ENCODE measurements at places on chromosomes 2 and 18.

DNA sequence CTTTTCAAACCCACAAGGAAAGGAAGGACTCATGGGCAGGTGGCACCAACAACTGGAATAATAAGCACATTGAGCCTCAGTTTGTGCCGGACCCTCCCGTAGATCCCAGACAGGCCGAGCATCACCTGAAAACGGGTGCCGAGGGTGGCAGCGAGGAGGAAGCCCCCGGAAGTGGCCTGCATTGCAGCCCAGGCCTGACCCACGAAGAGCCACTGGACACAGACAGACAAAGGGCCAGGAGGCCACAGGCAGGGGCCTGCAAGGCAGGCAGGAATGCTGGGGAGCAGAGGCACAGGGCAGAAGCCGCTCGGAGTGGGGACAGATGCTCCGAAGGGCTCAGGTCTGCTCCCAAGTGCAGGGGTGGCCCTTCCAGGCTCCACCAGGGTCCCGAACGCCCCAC lies 31.7 kb downstream of the MTERF4 start:
- no peak for DNase-seq

DNA sequence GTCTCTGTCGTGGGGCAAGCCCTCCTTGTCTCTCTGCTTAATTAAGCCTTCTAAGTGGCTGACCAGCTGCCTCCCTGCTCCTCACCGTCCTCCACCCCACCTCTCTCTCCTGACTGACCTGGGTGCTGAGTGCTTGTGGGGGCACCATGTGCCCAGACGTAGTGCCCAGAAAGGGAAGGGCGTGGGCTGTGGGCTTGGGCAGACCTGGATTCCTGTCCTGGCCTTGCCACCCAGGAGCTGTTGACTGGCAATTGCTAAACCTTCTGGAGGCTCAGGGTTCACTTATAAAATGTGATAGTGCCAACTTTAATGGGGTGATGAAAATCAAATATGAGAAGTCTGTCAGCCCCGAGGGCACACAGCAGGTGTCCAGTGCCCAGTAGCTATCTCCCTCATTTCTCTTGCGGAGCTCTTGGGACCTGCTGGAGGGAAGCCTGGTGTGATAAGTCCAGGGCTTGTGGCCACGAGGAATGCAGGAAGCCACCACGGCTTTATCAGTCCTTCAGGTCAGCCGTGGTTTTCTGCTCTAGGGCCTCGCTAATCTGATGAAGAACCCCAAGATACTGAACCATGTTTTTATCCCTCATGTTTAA lies 22.0 kb upstream of the INHBB start:
- no peak for DNase-seq

GRCh38 chr2:196606516-196606915 lies 33.0 kb upstream of the CCDC150 start:
- no peak for DNase-seq

GRCh38 chr18:42445359-42445758 lies 490.3 kb downstream of the PIK3C3 start:
- no peak for DNase-seq

GRCh38 chr2:68742626-68743415 lies 8.2 kb downstream of the ARHGAP25 start:
- DNase-seq = no peak

GRCh38 chr2:234964631-234965461 lies 13.0 kb downstream of the SH3BP4 start:
- DNase-seq = peak; percentile 54

GRCh38 chr18:26956863-26957262 lies 91.4 kb upstream of the AQP4 start:
- DNase-seq = no peak

- DNase-seq = peak; percentile 95
These were observed 37.0 kb upstream of the PKDCC start for GRCh38 chr2:42010743-42011298.

GRCh38 chr2:143347901-143348414 lies 218.7 kb downstream of the ARHGAP15 start:
- no peak for DNase-seq

DNA sequence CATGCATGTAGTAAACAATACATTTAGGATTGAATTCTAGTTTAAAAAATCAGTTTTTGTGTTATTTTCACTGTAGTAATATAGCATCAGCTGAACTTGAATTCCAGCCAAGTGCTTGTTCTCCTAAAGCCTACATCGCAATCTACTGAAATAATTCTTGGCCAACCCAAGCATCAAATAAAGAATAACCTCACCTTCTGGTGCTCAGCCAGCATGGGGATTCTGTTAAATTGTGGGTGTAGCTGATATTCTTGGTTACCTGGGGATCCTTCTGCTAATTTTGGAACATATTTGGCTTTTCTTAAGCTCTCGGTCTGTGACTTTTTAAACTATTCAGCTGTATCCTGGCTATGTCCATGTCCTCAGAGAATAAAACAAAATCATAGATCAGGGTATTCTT lies 248.8 kb downstream of the NRXN1 start:
- DNase-seq = peak; percentile 8

- DNase-seq = no peak
These were observed 33.3 kb downstream of the RAB31 start for GRCh38 chr18:9741406-9741792.

DNA sequence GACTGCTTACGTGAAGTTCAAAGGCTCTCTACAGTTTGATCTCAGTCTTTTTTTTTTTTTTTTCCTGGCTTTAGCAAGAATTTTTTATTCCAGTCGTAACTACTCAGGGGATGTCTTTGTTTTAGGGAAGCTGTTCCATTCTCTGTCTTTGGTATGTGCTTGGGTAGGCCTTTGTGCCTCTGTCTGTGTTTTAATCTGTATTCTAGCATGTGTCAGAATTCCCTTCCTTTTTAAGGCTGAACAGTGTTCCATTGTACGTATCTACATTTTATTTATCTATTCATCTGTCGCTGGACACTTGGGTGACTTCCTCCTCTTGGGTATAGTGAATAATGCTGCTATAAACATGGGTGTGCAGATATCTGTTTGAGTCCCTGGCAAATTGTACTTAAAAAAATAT lies 42.6 kb downstream of the MYO1B start:
- DNase-seq = no peak

DNA sequence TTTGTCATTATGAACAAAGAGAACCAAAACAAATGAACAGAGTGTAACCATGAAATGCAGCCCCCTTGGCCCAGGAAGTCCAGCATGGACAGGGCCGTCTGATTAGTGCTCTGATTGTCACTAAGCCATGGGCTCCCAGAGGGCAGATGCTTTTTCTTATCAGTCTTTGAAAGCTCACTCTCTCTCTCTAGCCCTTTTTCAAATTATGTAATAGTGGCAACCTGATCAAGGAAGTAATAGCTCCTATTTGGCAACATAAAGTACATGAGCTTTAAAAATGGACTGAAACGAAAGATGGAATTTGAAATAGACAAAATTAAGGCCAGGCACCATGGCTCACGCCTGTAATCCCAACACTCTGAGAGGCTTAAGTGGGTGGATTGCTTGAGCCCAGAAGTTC lies 32.4 kb upstream of the EPG5 start:
- DNase-seq = no peak

DNA sequence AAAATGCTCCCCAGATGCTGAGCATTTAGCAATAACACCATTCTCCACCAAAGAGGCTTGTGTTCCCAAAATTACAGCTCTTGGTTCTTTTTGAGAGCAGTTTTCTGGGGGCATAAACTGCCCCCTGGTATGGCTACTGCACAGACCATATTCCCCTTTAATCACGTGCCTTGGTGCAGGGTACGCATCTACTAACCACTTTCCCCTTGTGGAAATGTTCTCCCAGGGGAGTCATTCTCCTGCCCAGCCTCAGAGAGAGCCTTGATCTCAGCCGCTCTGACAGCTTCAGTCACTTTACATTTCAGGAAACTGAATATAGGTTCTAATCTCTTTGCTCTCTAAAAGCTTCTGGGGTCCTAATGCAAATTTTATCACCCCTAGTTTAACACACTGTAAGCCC lies 44.7 kb upstream of the EML6 start:
- no peak for DNase-seq

GRCh38 chr2:237964194-237964577 lies 2.6 kb upstream of the UBE2F start:
- no peak for DNase-seq

GRCh38 chr2:241762933-241763369 lies 13.7 kb upstream of the GAL3ST2 start:
- DNase-seq = no peak

GRCh38 chr2:16149349-16150243 lies 209.2 kb downstream of the MYCN start:
- DNase-seq = no peak

DNA sequence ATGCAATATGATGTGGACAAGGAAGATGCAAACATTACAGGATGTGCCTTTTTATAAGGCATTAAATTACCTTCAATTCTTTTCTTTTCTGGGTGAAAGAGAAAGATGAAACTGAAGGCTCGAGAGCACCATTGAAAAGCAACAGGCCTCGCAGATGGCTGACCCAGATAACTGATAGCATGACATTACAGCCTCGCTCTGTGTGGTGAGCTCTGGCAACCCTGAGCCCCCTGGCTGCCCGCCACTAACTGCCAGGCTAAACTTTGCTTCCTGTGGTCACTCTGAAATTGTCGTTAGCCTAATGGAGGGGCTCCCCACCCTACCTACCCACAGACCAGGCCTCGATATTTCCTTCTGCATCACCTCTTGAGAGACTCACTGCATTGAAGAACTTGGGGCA lies 516.8 kb upstream of the FANCL start:
- no peak for DNase-seq

DNA sequence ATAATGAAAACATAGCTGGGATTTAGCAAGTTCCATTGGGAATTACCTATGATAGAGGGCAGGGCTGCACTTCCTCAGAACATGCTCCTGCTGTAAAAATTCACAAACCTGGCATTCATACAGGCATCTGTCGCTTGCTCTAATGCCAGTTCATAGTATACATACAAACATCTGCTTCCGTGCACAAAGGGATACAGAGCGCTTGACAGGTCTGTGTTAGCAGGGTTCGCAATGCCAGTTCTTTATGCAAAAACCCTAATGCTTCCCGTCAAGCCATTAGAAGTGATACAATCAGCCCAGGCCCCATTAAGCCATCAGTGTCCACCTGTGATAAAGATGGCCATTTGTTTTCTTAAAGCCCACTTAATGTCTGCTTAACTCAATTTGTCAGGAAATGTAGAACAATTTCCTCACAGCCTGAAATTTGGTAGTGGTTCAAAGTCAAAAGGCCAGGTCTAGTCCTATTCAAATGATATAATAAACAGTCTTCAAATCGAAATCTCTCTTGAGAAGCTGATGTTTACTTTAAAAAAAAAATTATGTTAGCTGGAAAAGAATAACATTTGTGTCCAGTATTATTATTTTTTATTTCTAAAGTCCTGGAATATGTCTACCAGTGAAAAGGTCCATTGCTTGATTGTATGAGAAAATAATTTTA lies 556.3 kb downstream of the ARHGAP15 start:
- no peak for DNase-seq

- DNase-seq = no peak
These were observed 63.9 kb downstream of the SPRED2 start for GRCh38 chr2:65368468-65368867.

DNA sequence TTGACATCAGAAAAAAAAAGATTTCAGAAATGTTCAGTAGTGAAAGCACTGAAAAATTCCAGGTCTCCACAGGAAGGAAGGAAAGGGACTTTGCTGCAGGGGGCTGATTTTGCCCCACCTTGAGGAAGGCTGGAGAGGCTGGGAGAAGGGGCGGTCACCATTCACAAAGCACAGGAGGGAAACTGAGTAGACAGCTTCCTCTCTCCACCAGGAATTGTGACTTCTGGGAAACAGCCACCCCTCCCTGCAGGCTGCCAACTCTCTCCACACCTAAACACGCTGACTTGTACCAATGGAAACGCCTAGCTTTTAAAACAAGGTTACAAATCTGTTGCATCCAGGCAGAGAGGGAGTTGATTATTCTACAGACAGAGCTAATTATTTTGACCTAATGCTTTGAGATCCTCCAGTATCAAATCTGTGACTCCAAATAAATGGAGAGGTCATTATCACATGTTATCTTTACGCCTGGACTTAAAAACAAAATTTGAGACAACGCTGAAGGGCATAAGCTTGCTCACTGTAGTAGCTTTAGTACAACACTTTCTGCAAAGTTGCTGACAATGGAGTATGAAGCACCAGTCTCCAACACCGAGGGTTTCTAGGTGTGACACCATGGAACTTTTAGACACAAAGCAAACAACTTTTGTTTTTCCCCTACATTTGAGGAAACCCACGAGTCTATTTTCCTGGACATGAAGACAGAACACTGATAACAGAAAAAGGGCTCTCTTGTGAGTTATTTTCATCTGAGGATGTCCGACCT lies 42.7 kb downstream of the EPHA4 start:
- DNase-seq = no peak

DNA sequence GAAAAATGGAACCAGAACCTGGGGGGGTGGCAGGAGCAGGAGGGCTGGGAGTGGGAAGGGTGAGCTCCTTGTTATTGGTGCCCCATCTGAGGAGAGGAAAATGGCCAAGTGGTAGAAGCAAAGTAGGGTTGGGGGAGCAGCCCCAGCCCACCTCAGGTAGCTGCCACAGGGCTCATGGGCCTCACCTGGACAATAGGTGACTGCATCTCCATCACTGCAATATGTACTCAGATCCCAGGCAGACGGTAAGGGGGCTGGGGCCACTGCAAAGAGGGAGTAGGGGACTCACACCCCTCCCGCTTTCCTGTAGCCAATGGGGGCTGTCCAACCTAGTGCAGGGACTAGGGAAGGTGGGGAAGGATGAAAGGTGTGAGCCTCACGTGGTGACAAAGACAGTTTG lies 4.2 kb downstream of the C2orf81 start:
- no peak for DNase-seq

DNA sequence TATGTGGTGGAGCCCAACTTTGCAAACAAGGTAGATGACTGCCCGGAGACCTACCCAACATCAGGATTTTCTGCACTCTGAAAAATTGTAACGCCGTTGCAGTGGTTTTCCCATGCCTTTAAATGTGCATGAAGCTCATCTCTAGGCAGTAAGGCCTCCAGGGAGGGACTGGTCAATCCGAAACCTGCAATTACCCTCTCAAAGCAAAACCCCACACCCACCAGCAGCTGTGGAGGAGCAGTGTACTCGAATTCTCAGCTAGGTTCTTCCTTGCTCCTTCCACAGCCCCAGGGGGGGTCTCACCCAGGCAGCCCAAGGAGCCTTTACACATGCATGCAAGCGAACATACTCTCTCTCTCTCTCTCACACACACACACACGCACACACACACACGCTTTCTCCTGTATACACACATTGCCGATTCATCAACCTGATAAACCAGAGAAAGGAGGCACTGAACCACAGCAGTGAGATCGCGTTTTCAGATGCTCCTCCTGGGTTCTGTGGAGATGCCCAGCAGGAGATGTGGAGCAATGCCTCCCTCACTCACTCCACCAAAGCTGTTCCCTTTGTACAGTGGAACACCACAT lies 109.2 kb downstream of the VIT start:
- no peak for DNase-seq

DNA sequence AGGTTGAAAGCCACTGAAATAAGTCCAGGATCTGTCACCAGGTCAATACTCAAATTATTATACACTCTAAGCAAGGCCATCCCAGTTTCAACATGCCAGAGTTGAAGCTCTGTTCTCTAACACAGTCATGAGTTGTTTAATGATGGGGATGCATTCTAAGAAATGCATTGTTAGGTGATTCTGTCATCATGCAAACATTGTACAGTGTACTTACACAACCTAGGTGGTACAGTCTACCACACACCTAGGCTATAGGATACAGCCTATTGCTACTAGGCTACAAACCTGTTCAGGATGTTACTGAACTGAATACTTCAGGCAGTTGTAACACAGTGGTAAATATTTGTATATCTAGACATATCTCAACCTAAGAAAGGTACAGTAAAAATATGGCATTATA lies 162.2 kb downstream of the BAZ2B start:
- DNase-seq = peak; percentile 9
